Memory B cell (primary cell): ENCODE measurements at places on chromosomes 16 and 17.

DNA sequence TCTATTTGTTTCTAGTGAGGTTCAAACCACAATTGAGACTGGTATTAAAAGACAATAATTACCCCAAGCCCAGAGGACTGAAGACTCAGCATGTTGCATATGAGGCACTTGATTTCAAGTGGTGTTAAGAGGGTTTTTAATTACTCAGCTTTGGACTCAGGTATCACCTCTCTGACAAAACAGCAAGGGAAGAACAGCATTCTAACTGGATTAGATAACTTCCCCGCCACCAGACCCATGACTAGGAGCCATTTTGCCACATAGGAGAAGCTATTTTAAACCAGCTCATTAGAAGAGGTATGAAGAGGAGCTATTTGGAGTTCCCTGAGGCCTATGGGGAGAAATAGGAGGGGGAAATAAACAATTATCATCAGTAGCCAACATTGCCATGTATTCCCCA is 226.1 kb upstream of the TOX3 start:
- DNase-seq = no peak

- DNase-seq = no peak
Measured at GRCh38 chr16:68069511-68070248, 15.5 kb upstream of the NFATC3 start.

GRCh38 chr16:59164461-59164860 is 430.3 kb upstream of the GOT2 start:
- no peak for DNase-seq

DNA sequence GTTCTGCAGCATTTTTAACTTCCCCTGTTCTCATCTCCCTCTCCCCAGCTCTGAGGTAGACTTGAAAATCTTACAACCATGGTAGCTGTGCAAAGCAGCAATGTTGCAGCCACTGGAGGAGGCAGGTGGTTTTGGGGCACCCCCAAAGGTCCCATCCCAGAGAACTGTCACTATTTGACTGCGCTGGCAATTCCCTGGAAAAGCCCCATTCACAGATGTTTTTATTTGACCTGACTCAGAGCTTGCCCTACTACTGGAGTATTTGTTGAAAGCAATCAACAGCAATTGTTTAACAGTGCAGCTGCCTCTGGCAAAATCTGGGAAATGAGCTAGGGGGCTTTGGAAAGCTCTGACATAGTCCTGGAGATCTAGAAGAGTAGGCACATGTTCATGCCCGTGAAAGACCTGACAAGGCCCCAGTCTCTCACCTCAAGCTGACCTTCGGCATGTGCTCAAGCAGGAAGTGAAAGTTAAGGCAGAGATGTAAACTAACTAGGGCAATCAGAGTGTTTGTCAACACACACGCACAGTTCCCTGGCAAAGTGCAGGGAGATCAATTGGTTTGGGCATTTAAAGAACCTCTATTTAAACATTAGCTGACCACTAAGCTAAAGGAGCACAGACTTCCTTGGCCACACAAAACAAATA is 19.7 kb upstream of the PIK3R5 start:
- DNase-seq = no peak

DNA sequence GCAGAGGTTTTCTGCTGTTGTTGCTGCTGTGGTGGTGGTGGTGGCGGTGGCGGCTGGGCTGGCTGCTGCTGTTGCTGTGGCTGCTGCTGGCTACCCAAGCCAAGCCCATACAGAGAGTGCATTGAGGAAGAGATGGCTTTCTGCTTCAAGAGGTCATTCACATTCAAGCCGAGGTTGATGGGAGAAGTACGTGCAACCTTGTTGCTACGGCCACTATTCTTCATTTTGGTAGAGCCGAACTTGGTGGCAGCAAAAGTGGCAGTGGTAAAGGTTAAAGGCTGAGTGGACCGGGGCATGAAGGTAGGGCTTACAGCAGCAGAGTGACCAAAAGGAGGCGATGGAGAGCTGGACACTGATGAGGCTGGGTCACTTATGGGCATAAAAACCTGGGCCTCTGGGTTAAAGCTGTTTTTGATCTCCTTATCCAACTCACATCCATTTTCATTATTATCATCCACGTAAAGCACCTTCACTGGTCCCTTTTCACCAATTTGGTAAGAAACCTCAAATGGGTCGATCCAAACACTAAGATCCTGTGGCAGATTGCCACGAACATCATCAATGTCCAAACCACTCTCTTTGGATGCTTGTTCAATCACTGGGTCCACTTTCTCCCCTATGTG is 2.8 kb downstream of the TOB1 start:
- no peak for DNase-seq

DNA sequence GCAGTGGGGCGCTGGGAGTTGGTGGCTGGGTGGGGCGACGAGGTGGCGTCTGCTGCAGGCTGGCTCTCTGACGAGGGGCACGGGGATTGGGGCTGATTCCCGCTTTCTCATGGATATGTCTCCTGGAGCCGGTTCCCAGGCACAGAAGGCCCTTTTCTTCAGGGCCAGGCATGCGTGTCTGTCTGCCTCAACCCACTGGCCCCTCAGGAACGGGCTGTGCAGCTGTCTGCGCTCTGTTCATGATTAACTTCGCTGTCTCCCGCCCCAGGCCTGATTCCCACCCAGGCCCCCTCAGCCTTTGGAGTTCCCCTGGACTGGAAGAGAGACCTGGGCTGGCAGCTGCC is 53.1 kb downstream of the RAP1GAP2 start:
- DNase-seq = no peak

DNA sequence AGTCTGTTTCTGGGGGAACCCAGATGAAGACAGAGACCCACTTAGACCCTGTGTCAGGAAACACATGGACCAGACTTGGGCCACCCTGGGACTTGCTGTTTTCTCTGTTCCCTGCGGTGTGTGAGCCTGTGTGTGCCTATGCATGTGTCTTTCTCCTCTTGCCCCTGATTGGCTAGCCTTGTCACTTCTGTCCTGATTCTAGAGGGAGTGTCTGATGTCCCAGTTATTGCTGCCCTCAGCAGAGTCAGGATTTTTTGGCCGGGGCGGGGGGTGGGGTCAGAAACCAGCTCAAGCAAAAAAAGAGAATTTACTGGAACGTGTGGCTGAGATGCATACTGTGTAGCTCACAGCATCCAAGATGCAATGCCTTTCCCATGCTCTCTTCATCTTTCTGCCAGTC is 30.5 kb downstream of the PLCG2 start:
- no peak for DNase-seq

- no peak for DNase-seq
Measured at GRCh38 chr17:56047331-56047730, 105.9 kb upstream of the ANKFN1 start.

DNA sequence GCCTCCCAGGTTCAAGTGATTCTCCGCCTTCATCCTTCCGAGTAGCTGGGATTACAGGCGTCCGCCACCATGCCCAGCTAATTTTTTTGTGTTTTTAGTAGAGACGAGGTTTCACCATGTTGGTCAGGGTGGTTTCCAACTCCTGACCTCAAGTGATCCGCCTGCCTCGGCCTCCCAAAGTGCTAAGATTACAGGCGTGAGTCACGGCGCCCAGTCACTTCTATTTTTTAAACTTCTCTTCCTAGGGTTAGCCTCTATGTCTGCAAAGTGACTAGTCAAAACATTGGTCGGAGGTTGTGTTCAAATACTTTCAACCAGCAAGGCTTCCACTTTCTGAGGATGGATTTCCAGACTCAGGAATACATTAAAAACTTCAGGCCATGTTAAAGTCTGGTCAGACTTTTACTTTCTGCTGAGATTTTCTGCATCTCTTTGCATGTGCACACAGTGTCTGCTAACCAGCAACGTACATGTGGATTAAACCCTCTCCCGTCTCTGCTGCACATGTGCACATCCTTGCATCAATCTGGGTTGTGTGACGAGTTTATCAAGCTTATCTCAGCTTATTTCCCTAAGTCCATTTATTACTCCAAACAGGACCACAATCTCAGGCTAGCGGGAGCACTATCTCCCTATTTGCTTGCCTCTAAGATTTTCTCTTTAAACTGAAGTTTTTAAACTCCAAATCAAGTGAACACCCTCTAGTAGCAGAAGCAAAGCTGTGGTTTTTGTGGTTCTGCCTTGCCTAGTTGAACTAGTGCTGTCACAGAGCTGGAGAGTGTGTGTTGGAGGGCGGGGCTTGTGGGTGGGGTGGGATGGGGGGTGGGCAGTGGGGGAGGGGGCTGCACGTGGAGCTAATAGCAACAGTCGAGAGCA is 525.2 kb upstream of the GOT2 start:
- no peak for DNase-seq

- no peak for DNase-seq
Measured at GRCh38 chr16:65749506-65749905, 617.0 kb upstream of the CDH5 start.
